NCI-H748 treated with DMSO at 0.1 percent for 48 hours (cell line): ENCODE measurements at places on chromosomes 4 and X.
A peak's percentile ranks its signal among the peaks of the same experiment; 100 is the strongest.

- no peak for DNase-seq
Observed at GRCh38 chr4:112140536-112140935, 4.7 kb upstream of the FAM241A start.

- DNase-seq: no peak
Observed at GRCh38 chr4:141789716-141790115, 153.3 kb downstream of the IL15 start.

- no peak for DNase-seq
Observed at GRCh38 chrX:45771114-45771513, 570.4 kb upstream of the DIPK2B start.

GRCh38 chr4:98519268-98519977, 139.0 kb downstream of the TSPAN5 start:
- DNase-seq: no peak

- no peak for DNase-seq
Observed at GRCh38 chrX:29952016-29952415, 263.3 kb upstream of the MAGEB2 start.

DNA sequence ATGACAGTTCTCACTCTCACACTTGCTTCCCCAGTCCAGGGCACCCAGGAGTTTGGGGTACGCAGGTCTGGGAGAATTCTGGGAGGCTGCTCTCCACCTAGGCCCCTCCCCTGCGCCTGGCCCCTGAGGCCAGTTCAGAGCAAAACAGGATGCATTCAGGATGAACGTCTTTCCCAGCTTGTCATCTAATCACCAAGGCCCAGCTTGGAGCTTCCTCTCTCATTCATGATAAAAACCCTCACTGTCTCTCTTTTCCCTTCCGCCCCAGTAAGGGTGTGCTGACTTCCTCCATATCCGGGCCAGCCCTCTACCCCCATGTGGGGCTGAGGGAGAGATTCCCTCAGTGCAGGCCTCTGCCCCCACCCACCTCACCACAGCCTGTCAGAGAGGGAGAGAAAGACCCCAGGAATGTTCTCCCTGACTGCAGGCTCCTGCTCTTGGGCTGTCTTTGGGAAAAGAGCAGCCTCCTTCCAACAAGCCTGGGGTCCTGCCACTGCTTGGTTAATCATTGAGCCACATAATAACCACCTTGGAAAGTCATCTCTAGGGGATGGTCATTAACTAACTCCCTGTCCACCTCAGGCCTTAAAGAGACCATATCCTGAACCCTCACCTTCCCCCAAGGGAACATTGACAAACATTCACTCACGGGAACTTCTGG, 50.1 kb downstream of the STARD8 start:
- no peak for DNase-seq

DNA sequence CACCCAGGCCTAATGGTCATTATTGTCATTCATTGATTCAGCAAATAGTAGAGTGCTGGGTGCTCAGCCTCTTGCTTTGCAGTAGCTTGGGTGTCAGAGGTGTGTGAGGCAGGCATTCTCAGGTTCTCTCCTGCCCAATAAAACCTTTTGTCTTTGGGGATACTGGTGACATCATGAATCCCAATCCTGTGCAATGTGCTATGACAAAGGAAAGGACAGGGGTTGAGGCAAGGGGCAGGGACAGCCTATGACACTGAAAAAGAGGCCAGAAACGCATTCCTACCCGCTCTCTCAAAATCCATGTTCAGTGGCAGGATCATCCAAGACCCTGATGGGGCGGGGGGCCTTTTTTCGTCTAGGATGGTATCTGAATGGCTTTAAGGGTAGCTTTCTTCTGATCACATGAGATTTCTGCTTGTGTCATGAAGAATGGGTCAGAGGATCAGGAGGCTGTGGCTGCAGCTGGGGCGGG, 1.5 kb upstream of the FAM193A start:
- no peak for DNase-seq

GRCh38 chrX:43836435-43837184, 45.6 kb downstream of the MAOB start:
- peak; percentile 12 for DNase-seq

DNA sequence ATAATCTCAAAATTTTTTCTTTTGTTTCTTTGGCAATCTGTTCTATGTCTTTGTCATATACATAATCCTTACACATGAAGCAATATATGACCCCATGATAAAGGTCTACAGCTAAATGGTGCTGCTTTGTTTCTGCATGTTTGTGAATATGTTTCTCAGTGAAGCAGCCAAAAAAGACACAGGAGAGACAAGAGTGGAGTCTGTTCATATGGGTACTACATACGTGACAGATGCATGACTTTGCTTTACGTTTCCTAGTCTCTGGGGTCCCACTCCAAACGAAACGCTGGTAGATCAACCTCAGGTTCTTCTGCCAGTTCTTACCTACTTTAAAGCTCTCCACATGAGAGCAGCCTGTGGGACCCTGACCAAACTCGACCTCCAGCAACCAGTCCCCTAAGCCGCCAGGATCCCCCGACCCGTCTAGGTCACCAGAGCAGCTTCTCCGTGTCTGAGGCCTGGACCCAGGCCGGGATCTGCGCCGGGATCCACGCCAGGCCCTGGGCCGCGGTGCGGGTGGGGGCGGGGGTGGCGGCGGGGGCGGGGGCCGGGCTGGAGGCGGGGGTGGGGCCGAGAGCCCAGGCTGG, 1.5 kb downstream of the USP51 start:
- no peak for DNase-seq

DNA sequence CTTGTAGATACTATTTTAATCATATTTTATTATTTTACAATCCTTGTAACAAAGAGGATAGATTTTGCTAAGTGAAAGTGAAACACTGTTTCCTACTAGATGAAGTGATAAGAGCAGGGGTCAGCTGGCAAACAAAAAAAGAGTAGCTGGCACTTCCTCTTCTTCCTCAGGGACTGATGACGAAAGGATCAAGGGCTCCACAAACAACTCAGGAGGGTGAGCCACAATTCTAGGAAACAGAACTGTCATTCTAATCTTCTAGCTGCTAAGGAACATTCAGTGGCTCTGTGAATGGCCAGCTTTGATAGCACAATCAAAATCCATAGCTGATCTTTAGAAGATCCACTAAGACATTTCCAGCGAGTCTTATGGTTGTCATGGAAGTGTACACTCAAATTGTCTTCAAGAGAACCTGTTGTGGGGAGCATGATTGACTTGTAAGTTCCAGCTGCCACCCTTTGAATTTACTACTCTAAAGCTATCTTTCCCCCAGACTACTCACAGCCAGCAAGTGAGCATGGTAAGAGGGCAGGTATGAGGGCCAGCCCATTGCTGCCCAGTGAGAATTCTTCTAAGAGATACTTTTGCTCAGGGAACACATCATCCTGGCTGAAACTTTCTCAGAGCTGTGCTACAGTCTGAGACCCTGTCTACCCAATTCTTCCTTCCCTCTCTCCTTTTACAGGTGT, 275.7 kb upstream of the RASGEF1B start:
- DNase-seq: no peak

DNA sequence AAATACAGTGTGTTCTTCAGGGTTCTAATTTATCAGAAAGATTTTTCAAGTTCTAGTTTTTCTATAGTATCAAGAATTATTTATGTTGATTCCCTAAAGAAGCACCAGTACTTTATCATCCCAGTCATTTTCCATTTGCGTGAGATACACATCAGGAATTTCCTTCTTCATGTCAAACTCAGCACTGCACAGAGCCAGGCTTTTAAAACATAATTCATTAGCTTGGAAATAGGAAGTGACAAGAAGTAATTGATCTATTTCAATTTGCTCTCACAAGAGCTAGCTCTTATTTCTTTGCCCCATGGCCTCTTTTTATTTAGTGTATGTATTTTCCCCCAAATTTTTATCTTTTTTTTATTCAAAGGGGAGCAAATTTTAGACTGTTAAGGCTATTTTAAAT, 13.0 kb upstream of the SLC10A4 start:
- no peak for DNase-seq

GRCh38 chr4:181958446-181958845, 284.8 kb upstream of the TENM3 start:
- no peak for DNase-seq

DNA sequence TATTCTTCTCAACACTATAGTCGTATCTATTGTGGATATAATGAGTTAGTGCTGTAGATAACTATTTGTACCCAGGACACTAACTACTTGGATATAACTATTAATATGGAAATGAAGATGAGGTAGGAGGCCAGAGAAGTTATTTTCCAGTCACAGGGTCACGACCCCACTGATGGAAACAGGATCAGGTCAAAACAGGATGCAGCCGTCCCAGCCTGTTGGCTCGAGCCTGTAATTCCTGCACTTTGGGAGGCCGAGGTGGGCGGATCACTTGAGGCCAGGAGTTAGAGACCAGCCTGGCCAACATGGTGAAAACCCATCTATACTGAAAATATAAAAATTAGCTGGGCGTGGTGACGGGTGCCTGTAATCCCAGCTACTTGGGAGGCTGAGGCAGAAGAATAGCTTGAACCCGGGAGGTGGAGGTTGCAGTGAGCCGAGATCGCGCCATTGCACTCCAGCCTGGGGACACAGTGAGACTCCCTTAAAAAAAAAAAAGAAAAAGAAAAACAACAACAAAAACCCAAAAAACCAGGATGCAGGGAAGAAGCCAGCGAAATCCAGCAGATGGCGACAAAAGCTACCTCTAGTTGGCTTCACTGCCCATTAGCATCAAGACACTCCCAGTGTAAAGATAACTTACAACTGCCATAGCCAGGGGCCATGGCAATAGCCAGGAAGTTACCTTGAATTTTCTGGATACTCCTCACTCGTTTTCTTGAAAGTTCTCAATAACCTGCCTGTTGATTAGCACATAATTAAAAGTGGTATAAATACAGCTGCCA, 37.9 kb upstream of the NKAP start:
- peak; percentile 20 for DNase-seq

- no peak for DNase-seq
Observed at GRCh38 chr4:15885422-15885821, 53.1 kb downstream of the FGFBP1 start.

GRCh38 chr4:174808836-174809235, 20.2 kb downstream of the GLRA3 start:
- no peak for DNase-seq

- DNase-seq: no peak
Observed at GRCh38 chrX:87468941-87469340, 48.7 kb upstream of the KLHL4 start.

- DNase-seq: no peak
Observed at GRCh38 chr4:163590103-163590502, 95.6 kb downstream of the TMA16 start.

DNA sequence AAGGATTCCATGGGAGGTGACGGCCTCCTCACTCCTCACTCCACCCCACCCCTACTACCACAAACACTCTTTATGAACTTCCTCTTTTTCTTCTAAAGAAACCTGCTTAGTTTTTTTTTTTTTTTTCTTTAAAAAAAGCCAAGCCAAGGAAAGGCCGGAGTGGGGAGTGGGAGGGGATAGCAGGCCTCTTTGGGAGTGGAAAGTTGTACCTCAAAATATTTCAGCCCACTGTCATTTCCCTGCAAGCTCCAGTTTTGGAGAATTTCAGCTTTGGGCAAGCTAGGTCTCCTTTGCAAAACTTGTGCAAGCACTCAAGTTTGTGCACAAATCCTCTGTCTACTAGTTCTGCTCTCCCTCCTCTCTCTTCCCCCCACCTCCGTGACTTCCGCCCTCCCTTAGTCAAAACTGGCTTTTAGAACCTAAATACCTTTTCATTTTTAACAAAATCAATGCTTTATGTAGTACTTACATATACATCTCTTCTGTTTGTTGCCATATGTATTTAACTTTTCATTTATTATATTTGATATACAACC, 512 bp upstream of the ANTXR2 start:
- no peak for DNase-seq

- peak; percentile 13 for DNase-seq
Observed at GRCh38 chrX:130676861-130677260, 226.1 kb downstream of the ENOX2 start.

DNA sequence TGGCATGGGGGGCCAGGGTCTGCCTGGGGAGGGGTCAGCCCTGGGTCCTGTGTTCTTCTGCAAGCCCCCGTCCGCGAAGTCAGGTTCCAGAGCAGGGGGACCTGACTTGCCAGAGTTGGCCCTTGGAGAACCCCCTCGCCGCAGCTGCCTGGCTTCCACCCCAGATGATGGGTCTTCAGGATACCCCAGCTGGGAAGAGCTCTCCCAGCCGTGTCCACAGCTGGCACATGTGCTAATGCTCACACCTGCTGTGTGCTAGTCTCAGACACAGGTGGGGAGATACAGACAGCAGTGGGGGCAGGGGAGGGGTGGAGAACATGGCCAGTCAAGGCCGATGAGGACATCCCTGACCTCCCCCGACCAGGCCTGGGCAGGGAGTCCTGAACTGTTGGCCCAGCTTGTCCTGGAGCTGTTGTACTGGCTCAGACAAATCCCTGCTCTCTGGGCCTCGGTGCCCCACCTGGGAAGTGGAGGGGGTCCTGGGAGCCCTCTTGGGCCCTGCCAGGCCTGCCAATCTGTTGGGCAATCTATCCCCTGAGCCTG, 3.5 kb downstream of the ADRA2C start:
- DNase-seq: no peak

GRCh38 chr4:118825799-118826198, 10.1 kb downstream of the SEC24D start:
- DNase-seq: no peak

DNA sequence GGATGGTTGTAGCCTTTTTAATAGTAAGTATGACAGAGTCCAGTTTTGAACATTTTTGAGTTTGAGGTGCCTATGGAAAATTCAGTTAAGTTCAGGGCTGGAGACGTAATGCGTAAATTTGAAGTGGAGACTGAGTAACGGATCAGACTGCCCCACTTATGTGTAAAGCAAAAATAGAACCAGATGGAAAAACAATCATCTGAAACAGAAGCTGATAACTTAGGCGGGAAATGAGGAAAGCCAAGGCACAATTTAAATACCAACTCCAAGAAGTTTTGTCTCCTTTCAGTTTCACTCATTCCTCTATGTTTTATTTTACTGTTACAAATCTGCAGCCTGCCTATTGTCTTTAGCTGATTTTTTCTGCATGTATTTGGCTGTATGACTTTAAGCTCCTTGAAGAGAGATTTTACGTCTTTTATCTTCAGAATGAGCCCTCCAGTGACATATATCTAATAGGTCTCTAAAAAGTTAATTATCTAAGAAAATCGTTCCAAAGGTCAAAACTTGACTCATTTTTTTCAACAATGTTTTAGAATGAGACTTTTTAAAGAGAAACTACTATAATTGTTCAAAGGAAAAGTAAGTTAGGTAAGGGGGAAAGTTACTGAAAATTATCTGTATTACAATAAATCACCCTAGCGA, 1.1 kb downstream of the SGCB start:
- no peak for DNase-seq

DNA sequence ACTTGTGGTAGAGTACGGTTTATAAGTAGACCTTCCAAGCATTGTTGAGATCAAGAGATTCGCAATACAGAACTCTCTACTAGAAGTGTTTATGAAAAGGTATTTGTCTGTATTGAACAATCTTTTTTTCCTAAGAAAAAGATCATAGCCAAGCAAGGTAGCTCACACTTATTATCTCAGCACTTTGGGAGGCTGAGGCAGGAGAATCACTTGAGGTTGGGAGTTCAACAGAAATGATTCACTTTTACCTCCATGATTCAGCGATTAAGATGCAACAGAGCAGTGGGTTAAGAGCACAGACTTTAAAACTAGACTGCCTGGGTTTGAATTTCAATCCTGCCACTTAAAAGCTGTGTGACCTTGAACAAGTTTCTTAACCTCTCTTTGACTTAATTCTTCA, 74.3 kb downstream of the TMEM156 start:
- no peak for DNase-seq
